NCI-H2029 treated with DMSO at 0.1 percent for 48 hours (cell line): ENCODE measurements at places on chromosomes 16 and 17.

DNA sequence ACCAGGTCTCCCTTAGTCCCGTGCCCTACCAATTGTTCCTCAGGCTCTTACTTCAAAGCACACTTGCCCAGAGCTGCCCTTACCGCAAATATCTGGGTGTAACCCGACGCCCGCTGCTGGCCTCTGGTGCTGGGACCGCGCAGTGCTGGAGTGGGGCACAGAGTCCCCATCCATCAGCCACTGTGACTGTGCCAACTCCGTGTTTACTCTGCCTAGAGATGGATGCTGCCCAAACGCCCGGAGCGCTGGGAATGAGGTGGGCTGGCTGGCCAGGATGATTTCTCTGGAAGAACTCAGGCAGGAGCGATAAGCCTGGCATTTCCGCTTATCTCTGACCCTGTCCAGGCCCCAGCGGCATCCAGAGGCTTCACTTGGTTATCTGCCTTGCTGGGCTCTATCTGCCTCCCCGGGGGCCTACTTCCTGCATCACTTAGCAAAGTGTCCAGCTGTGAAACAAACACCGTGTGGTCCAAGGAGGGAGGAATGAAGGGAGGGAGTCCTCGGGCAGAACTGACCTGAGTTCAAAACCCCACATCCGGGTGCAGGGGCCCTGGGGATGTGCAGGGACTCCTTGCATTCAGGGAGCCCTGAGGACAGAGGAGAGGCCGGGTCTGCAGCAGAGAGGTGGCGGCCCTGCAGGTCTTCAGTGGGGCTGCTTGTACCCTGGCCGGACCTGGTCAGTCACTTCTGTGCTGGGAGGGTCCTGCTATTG is 9.4 kb upstream of the MYLK3 start:
- peak; percentile 29 for DNase-seq

GRCh38 chr17:35242158-35242804 is 591 bp upstream of the SLFN5 start:
- peak; percentile 18 for DNase-seq

- no peak for DNase-seq
Measured at GRCh38 chr17:14593956-14594355, 293.1 kb downstream of the HS3ST3B1 start.

GRCh38 chr16:10428433-10429168 is 42.7 kb downstream of the ATF7IP2 start:
- DNase-seq: no peak

GRCh38 chr17:27446569-27447301 is 9.5 kb upstream of the KSR1 start:
- DNase-seq: no peak

DNA sequence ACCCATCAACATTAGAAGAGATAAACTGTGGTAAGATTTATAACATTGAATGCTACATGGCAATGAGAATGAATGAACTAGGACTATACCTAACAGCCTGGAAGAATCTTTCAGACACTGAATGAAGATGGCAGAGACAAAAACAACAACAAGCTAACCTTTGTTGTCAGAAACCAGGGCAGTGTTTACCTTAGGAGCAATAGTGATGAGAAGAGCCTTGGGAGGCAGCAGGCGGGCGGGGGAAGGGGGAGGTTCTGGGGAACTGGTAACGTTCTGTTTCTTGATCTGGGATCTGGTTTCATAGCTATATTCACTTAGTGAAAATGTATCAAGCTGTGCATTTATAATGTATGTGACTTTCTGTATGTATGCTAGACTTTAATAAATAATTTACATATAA is 139.0 kb upstream of the TNRC6C start:
- DNase-seq: peak; percentile 11

- no peak for DNase-seq
Measured at GRCh38 chr17:80428363-80428762, 13.4 kb downstream of the ENDOV start.

DNA sequence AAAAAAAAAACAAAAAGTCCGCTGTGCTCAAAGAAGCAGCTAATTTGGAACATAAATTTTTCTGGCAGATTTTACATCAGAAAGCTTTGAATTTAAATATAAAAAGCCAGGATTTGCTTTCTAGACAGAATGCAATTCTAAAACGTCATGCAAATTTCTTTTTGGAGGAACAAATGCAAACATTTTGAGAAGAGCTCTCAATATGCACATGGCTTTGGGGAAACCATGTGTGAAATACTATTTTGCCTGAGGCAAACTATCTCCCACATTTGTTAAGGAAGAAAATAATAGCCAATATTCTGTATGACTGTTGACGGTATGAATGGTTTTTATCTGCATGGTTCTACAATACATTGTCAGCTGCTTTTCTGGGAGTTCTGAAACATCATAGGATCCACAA is 320.0 kb upstream of the PSMD7 start:
- no peak for DNase-seq

DNA sequence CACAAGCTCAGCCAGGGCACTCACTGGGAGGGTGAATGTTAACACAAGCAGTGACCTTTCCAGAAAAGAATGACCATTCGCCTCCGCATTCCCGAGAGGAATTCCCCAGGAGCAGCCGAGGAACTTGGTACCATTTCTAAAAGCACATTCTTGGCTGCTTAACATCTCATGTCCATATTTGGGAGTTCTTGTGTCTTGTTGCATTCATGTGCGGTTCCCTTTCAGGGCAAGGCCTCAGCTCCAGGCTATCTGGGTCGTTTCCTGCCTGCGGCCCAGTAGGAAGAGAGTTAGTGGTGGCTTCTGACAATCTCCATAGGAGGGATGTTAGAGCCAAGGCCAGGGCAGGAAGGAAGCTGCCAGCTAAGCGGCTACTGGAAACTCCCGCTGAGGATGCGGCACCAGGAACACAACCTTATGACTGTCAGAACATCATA is 27.8 kb upstream of the MEAK7 start:
- DNase-seq: no peak
